ENCODE measurements at places on chromosomes 12 and 14.

DNA sequence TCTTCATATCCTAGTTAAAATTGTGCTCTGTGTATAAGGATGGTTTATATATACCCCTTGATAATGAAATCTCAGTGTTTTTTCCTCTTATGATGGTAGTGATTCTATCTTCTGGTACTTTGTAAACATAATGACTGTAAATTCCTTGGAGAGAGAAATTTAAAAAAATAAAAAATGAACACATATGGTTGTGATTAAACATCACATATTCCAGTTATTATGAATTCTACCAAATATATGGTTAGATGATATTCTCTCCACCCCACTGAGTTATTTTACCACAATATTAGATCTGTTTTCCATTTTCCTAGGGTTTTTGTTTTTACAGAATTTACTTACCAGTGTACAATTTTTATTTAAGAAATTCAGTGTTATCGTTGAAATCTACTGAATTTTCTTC is 481.9 kb upstream of the NOVA1 start:
- DNase-seq: no peak

DNA sequence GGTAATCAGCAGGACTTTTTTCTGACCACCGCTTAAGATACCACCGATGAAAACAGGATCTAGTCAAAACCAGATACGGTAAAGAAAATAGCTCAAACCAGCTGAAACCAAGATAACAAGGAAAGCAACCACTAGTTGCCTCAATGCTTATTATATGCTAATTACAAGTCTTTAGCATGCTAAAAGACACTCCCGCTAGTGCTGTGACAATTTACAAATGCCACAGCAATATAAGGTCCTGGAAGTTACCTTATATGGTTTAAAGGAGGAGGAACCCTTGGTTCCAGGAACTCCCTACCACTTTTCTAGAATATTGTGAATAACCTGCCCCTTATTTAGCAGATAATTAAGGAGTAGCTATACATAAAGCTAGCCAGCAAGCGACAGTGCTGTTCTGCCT is 976.4 kb upstream of the SEL1L start:
- DNase-seq: no peak

- no peak for DNase-seq
These were observed 2.3 kb upstream of the SMUG1 start for GRCh38 chr12:54191126-54191525.

GRCh38 chr12:87270919-87271318 is 758.3 kb downstream of the C12orf50 start:
- peak; percentile 92 for DNase-seq

DNA sequence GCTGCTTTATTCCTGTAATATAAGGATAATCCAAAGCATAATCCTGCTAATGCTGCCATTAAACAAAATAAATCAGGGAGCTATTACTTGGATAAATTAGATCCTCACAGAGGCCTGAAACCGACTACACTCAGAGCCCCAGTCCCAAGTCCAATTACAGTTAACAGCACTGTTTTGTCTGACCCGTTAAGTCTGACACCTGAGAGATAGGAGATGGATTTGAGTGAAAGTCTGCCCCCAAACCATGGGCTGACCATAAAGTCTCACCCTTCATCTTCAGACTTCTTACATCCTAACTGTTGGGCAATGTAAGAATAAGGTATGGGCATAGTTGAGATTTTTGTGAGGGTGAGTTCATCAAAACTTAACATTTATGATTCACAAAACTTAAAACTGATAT is 181.7 kb downstream of the PLCZ1 start:
- DNase-seq: no peak

DNA sequence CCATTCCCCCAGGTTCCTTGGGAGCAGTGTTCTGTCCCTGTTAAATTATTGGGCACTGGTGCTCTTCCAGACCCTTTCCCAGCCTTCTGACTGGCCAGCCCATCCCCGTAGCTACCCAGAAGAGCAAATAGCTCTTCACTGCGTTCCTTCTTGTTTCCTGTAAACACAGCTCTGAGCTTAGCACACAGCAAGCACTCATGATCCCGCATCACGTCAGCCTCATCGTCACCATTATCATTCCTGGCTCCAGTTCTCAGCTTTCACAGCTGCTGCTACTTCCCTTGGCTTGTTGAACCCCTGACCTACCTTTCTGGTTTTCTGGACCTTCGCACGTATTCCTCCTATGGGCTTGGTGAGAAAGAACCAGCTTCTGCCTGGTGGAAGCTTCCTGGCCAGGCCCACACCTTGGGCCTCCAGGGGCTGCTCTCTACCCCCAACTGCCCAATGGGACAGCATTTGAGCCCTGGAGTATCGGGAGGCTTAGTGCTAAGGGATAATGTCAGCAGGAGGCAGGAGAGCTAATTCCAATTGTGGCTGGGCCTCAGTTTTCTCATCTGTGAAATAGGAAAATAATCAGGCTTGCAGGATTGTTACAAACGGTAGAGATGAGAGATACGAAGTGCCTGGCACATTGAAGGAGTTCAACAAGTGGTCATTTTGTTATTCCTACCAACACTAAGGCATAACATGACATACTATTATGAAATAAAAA is 22.6 kb upstream of the PAPOLA start:
- DNase-seq: peak; percentile 11

- no peak for DNase-seq
These were observed 458.3 kb downstream of the BTG1 start for GRCh38 chr12:91687052-91688017.

DNA sequence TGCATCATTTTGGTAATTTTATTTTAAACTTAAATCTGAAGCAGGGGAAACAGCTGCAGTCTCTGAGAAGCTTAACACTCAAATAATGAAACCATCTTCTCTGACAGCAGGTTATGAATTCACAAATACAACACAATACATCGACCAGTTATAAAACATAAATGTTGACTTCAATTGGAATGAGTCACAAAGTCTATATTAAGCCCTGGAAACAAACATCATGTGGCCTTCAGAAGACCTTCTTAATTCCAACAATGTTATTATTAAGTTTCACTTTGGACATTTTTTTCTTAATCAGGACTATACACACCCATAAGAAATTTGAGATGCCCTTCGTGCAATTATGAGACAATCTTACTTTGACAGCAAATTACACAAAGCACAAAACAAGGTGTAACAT is 68.9 kb downstream of the CEP128 start:
- DNase-seq: peak; percentile 40

- peak; percentile 61 for DNase-seq
These were observed 66.0 kb downstream of the DENND5B start for GRCh38 chr12:31524791-31525495.

DNA sequence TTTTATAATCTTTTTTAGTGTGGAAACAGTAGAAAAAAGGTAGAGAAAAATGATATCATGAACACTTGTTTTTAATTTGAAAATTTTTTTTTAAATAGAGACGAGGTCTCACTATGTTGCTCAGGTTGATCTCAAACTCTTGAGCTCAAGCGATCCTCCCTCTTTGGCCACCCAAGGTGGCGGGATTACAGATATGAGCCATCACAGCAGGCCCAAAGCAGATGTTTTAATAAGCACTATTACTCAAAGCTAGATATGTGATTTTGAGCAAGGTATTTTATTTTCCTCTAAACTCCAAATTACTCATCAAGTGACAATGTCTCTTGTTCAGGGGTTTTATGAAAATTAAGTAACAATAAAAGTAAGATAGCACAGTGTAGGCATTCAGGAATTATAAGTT is 10.7 kb upstream of the WDR89 start:
- no peak for DNase-seq

Data from iris pigment epithelial cell (primary cell).